Dermis blood vessel endothelial cell (primary cell): ENCODE measurements at places on chromosomes 6 and 20. TPM values are rescaled to one million over a fixed set of nuclear protein-coding genes. Genes with fewer than 3 reads are reported as not detected.

The NRSN1 gene
- not detected in 2 replicates for total RNA-seq

The ABRACL gene
- total RNA-seq, result 41.0 and 41.9 TPM in 2 replicates

The MARCKS gene
- 311 and 333 TPM in 2 replicates for total RNA-seq

The CST3 gene
- 268 and 284 TPM in 2 replicates for total RNA-seq

The PI16 gene
- not detected in 2 replicates for total RNA-seq

The CYP24A1 gene
- total RNA-seq, result not detected in 2 replicates

The PDE10A gene
- 9.7 and 12.2 TPM in 2 replicates for total RNA-seq

The TMC2 gene
- total RNA-seq, result not detected in 2 replicates

The NHSL1 gene
- 45.1 and 78.7 TPM in 2 replicates for total RNA-seq

The CST4 gene
- not detected in 2 replicates for total RNA-seq

The DSP gene
- 53.1 and 95.4 TPM in 2 replicates for total RNA-seq

The WFDC10B gene
- not detected in 2 replicates for total RNA-seq

- no peak for DNase-seq
Observed at GRCh38 chr6:37110500-37111461, 59.2 kb upstream of the PIM1 start.

DNA sequence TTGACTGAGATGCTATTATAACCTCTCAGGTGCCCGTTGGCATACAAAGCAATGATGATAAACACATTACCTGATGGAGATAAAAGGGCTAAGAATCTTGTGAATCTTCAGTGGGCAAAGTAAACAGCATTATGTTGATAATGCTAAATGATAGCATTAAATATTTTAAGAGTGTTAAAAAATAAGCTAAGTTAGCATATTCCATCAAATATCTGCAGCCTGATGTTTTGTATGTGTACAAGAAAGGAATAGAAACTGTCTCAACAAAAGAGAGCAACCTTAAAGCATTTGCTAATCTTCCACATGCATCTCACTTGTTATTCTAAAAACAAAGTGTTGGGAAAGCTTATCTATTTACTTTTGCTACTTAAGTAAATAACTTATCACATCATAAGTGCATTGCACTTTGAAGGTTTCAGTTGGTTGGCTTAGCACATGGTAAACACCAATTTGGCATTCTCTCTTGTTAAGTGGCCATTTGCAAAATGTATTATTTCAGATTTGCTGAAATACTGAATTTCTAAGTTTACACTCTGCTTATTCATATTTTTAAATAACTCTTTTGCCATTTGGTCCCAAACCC lies 151.6 kb downstream of the SYNDIG1 start:
- no peak for DNase-seq

- DNase-seq, result peak; percentile 11
Observed at GRCh38 chr6:84455511-84456029, 228.1 kb upstream of the CEP162 start.

GRCh38 chr6:30441171-30441570 lies 48.1 kb upstream of the HLA-E start:
- DNase-seq, result no peak

GRCh38 chr6:148677594-148678476 lies 69.0 kb upstream of the UST start:
- no peak for DNase-seq

DNA sequence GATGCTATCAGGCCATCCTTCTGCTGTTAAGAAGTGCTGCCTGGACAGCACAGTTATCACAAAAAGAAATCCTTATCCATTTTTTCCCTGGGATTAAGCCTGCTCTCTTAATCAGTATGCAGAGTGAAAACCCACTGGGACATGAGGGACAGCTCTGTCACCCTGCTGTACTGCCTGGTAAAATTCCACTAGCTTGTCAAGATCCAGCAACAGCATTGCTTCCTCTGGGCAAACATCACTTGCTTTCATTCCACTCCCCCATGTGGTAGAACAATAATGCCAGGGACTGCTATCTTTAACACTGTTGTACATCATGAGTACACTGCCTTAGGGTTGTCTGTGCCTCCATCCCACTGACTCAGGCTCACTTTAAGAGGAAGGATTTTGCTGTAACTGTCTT lies 331.3 kb downstream of the KIF16B start:
- no peak for DNase-seq

GRCh38 chr6:136593748-136594490 lies 43.7 kb upstream of the MAP7 start:
- peak; percentile 98 for DNase-seq

- DNase-seq, result peak; percentile 31
Observed at GRCh38 chr6:33427585-33428223, 7.8 kb downstream of the SYNGAP1 start.

GRCh38 chr20:63617092-63617875 lies 9.6 kb downstream of the GMEB2 start:
- no peak for DNase-seq

DNA sequence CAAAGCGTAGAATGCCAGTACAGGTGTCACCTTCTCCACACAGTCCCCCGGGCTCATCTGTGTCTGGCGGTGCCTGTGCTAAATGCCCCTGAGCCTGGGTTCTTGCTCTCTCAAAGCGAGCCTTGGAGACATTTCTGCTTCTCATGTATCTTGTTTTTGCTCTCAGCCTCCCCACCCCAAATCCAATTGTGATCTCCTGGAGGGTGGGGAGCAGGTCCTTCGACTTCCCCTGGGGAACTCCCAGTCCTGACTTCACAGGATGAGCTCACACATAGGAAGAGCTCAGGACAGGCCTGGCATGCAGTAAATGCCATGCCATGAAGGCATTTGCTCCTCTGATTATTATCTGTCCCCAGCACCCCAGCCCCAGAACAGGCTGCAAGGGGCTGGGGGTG lies 58.1 kb downstream of the NOL4L start:
- DNase-seq, result no peak

GRCh38 chr6:70884074-70884983 lies 72.5 kb downstream of the B3GAT2 start:
- DNase-seq, result peak; percentile 77

DNA sequence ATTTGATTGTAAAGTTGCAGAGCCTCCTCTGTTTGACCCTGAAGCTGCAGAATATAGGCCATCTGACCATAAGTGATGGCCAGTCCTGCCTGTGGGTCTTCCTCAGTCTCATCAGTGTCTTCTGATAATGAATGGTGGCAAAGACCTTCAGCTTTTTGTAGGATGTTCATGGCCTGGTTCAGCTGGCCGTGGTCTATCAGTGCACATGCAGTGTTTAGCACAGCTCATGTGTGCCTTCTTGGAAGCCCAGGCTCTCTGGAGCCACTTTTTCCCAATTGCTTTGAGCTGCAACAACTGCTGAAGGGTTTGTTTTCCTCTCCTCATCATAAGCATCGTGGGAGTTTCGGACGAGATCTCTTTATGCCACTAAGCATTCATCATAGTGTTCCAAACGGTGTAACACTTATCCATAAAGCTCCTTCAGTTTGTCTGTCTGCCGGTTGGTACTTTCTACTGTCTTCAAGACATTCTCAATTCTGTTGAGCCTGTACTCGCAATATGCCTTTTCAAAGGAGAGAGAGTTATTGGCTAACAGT lies 70.1 kb upstream of the TULP4 start:
- DNase-seq, result no peak

DNA sequence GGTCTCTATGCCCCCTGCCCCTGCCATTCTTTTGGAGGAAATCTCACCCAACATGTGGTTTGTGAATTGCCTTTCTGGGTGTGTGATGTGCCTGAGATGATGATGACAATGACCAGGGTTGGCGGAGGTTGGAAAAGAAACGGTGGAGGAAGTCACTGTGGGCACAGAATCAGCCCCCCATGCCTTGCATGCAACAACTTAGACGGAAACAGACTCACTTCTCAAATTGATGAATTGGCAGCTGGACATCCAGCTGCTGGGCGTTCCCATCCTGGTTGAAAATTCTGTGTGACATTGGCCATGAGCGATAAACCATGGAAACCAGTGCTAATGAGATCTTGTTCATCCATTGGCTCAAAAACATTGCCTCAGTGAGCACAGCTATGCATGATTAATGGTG lies 95.8 kb upstream of the LY86 start:
- no peak for DNase-seq

DNA sequence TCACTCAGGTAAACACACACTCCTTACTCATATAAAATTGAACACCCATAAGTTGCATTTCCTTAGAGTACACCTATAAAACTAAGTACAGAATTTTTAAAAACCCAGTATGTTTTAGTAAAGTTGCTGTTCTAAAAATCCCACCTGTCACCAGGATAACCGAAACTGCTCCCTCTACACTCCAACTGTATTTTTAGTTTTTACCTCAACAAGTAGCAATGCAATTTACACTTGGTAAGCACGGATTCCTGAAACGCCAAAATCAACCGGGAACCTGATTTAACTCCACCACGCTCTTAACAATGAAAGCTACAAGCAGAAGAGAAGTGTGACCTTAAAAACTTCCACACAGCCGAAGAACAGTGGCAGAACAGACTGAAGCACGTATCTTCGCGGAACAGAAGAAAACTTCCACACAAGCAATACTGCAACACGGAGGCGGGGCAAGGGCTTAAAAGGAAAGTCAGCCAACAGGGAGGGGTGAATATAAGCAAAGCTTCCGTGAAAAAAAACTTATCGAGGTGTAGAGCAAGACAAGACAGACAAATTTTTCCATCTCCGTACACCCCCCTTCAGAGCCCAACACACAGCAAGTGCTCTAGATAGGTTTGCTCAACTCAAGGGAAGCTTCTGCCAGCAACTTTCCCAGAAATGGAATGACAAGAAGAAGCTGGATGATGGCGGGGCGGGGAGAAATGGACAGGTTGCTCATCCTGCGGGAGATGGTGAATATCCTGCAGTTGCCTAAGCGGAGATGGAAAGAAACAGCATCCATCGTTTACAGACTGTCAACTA lies 1.4 kb downstream of the STAU1 start:
- DNase-seq, result peak; percentile 65

DNA sequence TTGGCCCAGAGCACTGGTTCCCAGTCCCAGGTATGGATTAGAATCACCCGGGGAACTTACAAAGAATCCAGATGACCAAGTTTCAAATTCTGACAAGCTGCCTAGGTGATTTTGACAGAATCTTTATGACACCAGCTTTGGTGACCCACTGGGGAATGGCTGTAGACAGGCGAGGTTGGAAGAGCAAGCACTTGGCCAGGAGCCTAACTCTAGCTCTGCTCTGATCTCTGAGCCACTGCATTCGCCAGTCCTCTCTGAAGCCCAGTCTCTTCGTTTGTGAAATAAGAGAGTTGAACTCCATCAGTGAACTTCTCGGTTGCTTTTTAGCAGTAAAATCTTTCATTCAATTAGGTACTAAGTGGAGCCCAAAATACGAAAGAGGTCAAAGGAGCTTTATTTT lies 161.2 kb downstream of the VEGFA start:
- no peak for DNase-seq

- DNase-seq, result peak; percentile 14
Observed at GRCh38 chr6:87848616-87849015, 146.6 kb upstream of the AKIRIN2 start.

- no peak for DNase-seq
Observed at GRCh38 chr6:167811442-167812087, 15.1 kb upstream of the AFDN start.

DNA sequence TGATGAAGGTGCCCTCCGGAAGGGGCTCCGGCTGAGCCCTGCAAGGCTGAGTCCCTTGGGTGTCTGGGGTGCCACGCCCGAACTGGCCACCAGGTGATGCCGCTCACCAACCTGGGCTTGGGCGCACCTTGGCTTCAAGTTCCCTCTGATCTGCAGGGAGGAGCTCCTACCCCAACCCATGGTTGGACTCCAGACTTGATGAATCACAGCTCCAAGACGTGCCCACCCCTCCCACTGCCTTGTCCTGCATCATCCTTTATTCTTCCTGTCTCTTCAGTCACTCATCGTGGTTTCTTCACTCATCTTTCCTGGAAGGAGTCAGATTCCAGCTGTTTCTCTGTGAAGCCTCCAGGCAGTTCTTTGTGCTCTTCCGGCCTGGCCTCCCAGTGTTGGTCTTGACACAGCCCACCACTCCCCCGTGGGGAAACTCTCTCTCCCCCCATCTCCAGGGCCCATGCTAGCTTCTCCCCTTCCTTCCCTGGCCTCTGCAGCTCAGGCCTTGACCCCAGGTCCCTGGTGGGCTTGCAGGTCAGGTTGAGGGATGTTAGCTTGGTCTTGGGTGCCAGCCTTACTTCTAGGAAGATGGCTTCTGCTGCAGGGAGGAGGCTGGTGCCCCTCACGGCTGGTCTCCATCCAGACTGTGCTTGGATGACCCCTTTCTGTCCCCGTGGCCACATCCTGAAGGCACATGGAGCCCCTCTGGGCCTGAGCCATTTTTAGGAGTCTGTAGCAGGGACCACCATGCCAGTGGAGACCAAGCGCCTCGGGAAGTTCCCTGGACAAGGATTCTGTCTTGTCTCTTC lies 2.6 kb upstream of the ZBP1 start:
- DNase-seq, result peak; percentile 68

- peak; percentile 74 for DNase-seq
Observed at GRCh38 chr6:3750317-3751076, 1.0 kb downstream of the PXDC1 start.

DNA sequence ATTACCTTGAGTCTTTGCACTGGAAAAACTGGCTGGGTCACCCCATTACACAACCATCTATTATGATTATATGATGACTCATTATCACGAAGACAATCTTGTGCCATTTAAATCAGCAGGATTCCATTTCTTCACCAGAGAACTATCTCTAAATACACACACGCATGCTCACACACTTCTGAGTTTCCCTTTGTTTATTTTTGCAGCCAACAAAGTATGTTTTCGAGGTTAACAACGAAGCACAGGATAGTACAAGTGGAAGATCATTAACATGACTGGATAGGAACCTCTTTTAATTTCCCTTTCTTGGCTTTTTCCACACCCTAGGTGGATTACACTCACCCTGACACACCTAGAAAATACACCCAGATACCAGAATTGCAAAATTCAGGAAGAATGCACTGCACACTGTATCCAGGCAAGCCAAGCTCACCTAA lies 18.9 kb downstream of the PERP start:
- peak; percentile 52 for DNase-seq

- DNase-seq, result no peak
Observed at GRCh38 chr20:16125816-16126215, 447.4 kb downstream of the KIF16B start.

DNA sequence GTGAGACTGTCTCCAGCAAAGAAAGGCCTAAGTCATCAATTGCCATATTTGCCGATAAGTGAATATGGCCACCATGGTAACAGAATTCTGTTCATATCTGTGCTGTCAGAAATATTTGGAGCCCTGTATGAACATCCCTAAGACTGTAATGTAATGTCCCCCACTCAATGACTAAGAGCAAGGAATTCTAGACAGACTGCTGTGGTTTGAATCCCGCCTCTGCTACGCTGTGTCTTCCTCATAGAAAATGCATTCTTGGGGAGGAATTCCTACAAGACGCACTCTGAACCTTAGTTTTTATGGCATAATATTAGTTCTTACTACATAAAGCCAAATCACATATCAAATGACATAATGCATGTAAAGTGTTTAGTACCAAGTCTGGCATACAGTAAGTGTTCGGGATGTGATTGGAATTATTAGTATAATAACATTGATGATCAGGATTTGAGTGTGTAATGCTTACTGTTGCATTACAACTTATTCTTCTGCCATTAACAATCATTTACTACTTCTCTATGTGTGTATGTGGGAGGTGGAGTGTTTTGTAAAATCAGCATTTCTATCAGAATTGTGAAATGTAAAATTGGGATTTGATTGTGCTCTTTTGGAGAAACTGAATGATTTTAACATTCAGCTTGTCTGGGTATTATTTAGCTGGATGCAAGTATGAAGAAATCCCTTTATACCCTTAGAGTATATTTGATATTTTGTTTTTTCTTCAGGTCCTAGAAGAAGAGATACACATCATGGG lies 103.0 kb downstream of the OLIG3 start:
- DNase-seq, result no peak
